ENCODE measurements at places on chromosomes 3 and 15.

DNA sequence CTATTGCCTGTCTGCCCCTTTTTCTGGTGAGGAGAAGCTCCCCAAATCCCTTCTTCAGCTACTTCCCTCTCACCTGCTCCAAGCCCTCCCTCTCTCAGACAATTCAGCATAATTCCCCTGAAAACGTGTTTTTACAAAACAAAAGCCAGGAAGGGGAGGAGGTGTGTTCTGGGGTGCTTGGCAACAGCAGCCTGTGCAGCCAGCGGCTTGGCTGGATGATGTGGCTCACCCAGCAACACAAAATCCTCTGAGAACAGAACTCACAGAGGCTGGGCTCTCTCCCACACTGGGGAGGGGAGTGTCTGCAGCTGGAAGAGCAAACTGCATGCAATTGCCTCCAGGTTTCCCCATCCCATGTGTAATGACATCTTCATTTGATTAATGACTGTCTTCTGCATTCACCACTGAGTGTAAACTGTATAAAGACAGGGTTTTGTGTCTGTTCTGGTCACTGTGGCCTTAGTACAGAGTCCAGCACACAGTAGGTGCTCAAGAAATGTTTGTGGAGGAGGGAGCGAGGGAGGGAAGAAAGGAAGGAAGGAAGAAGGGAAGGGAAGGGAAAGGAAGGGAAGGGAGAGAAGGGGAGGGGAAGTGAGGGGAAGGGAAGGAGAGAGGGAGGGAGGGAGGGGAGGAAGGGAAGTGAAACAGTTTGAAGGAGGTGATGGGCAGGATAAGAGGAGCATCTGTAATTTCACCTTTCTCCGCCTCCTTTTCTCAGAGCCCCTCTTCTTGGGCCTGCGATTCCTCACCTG, 70.1 kb upstream of the GLCE start:
- no peak for DNase-seq

DNA sequence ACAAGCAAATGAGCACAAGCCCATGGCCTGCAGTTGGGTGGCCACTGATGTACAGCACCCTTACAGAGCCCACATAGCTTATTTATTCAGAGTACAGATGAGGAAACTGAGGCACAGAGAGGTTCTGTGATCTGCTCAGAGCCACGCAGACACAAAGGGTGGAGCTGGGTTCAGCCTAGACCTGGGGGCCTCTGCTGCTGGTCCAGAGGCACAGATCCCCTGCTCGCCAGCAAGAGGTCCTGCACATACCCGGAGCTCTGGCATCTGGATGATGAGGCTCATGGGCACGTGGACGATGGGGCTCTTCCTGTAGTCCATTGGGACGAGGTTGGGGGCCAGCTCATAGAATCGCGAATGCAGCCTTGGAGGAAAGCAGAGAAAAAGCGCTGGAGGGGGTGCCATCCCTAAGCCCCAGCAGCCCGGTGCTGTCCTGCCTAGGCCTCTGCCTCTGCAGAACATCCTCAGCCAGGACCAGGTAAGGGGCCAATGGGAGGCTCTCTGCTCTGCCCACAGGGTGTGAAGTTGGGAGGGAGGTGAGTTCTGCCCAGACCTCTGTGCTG, 18.6 kb downstream of the SH2D7 start:
- DNase-seq, result no peak

GRCh38 chr15:69699096-69699495, 246.5 kb downstream of the RPLP1 start:
- no peak for DNase-seq

GRCh38 chr3:195004512-195005250, 266.3 kb downstream of the XXYLT1 start:
- DNase-seq, result no peak

GRCh38 chr3:96863129-96863740, 48.8 kb downstream of the EPHA6 start:
- DNase-seq, result no peak

DNA sequence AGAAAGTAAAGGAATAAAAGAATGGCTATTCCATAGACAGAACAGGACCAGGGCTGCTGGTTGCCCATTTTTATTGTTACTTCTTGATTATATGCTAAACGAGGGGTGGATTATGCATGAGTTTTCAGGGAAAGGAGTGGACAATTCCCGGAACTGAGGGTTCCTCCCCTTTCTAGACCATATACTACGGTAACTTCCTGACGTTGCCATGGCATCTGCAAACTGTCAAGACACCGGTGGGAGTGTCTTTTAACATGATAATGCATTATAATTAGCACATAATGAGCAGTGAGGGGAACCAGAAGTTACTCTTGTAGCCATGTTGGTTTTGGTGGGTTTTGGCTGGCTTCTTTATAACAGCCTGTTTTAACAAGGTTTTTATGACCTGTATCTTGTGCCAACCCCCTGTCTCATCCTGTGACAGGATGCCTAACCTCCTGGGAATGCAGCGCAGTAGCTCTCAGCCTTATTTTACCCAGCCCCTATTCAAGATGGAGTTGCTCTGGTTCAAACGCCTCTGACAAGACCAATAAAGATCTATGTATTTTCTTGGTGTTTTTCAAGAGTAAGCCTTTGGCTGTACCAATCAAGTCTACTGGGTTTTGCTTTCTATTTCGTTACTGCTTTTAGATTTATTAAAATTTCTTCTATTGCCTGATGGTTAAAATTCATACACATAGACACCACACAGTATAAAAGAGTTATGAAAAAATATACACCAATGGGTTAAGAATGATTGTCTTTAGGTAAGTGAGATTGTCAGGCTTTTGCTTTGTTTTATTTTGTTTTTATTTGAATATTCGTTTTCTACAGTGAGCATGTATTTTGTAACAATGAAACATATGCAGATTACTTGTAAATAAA, 37.4 kb upstream of the CTDSPL start:
- no peak for DNase-seq

GRCh38 chr3:80366808-80367548, 599.2 kb upstream of the ROBO1 start:
- DNase-seq, result no peak
